ENCODE measurements at places on chromosomes 5 and 9.
A peak's percentile ranks its signal among the peaks of the same experiment; 100 is the strongest.

DNA sequence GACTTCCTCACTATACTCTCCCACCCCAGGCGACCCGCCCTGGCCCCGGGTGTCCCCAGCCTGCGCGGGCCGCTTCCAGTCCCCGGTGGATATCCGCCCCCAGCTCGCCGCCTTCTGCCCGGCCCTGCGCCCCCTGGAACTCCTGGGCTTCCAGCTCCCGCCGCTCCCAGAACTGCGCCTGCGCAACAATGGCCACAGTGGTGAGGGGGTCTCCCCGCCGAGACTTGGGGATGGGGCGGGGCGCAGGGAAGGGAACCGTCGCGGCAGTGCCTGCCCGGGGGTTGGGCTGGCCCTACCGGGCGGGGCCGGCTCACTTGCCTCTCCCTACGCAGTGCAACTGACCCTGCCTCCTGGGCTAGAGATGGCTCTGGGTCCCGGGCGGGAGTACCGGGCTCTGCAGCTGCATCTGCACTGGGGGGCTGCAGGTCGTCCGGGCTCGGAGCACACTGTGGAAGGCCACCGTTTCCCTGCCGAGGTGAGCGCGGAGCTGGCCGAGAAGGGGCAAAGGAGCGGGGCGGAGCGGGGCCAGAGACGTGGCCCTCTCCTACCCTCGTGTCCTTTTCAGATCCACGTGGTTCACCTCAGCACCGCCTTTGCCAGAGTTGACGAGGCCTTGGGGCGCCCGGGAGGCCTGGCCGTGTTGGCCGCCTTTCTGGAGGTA lies 2.1 kb downstream of the CA9 start:
- peak; percentile 46 for DNase-seq

DNA sequence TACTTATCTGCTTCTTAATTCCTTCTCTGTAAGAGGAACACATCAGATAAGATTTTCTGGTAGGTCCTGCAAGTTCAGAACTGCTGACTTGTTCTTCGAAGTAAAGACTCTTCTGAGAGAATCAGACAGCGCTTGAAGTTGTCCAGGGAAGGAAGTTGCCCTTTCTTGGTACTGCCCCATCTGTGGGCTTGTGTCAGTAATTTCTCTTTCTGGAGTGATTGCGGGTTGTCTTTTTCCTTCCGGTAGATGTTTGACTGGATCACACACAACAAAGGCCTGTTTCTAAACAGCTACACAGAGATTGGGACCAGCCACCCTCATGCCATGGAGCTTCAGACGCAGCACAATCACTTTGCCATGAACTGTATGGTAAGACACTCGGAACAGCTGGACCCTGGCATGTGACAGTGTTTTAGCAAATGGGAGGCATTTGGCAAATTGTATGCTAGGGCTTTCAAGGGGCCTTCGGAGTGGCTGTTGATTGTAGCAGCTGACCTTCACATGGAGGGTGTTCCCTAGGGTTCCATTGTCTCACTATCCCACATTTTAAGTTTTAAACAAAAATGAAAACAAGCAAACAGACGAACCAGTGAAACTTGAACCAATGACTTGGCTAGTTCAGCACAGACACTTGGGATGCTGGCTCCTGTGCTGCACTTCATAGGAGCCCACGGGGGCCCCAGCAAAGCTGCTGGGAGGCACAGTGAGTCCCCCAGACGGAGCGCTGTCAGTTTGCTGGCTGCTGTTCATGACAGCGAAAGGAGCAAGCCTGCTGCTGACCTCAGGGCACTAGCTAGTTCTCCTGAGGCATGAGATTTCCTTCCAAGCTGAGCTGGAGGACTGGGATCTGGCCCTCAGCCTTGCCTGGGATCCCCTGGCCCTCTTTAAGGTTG lies 149.9 kb downstream of the TRIO start:
- no peak for DNase-seq

GRCh38 chr9:7402334-7403027 lies 397.1 kb downstream of the DMAC1 start:
- DNase-seq: no peak

GRCh38 chr9:101026824-101027223 lies 1.7 kb upstream of the PLPPR1 start:
- no peak for DNase-seq

- DNase-seq: no peak
Observed at GRCh38 chr5:94901191-94901979, 282.9 kb downstream of the SLF1 start.

- no peak for DNase-seq
Observed at GRCh38 chr9:77952635-77953328, 78.8 kb downstream of the GNAQ start.

GRCh38 chr9:656926-657568 lies 184.4 kb upstream of the DMRT1 start:
- no peak for DNase-seq

DNA sequence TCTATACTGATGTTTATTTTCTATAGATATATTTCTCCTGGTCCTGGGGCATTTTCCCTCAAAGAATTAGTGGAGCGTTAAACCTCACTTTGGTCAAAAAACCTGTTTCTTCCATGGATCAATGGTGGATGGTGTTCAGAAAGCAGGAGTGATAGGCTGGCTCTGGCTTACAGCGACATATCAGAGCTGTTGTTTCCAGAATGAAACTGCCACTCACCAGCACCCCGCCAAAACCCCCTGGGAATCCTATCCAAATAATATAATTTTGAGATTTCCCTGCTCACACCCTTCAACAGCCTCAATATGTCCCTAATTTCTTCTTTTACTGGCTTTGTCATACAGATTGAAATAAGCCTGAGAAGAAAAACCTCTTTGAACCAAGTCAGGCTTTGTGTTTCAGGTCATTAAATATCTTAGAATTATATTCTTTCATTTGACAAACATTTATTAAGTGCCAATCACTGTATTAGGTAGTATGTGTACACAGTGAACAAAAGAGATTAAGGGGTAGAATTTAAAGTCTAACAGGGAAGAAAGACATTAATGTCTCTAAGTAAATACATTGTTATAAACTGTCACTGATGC lies 144.5 kb upstream of the GPR151 start:
- no peak for DNase-seq

DNA sequence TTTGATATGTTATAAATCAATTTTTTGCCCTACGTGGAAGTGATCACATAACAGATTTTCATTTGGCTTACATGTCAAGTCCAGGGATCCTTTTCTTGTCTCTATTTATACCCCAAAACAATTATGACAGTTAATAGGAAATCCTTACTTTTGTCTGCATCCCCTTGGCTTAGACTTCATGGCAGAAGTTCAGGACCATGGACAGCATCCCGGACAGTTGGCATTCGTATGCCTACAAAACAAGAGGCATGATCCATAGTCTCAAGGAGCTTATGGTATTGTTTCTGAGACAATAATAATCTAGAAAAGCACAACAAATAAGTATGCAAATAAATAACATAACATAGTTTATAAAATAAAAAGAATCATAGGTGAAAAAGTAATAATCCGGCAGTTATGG lies 214.3 kb upstream of the GRIA1 start:
- no peak for DNase-seq

DNA sequence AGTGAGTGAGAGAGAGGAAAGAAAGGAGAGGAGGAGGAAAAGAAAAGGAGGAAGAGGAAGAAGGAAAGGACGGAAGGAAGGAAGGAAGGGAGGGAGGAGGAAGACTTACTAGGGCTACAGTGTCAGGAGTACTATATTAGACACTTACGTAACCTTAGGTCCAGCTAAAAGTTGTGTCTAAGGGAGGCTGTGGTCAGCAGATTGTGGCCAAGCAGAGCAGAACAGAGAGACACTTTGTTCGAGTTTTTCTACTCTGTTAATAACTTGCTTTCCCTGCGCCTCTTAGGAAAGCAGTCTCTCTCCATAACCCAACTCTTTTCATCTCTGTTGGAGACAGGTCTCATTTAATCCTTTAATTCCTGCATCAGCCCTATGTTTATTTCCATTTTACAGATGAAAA lies 138.9 kb downstream of the KCNN2 start:
- DNase-seq: no peak

DNA sequence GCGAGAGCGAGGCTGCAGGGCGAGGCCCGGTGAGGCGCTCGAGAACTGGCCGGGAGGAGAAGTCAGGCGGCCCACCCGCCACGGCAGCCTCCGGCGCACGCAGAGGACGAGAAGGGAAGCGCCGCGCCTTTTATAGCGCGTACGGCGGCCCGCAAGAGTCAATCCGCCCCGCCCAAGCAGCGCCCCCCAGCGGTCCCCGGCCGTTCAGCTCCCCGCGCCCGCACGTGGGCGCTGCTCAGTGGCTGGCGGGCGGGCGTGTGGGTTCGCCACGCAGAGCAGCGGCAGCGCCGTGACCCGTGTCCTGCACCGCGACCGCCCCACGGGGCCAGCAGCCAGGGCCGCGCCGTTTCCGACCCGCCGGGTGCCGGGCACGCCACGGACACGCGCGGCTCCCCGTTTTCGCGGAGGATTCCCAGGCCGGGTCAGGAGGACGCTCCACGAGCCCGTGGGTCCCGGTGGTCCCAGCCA lies 14.6 kb downstream of the LCN10 start:
- DNase-seq: peak; percentile 94

- DNase-seq: no peak
Observed at GRCh38 chr9:92100237-92100911, 14.8 kb downstream of the SPTLC1 start.

- no peak for DNase-seq
Observed at GRCh38 chr5:170632266-170632984, 128.6 kb downstream of the KCNIP1 start.

DNA sequence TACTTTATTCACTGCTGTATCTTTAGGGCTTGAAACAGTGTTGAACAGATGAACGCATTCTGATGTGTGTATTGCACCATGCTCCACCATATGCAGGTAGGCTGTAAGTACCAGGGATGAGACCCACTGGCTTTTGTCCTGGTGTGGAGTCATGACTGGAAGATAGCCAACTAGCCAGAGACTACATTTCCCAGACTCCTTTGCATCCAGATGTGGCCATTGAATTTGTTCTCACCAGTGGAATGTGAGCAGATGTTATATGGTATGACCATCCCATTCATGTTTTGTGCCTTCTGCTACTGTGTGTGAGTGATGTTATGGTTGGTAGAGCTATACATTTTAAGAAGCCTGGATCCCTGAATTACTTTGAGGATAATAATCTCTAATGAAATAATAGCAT lies 7.4 kb upstream of the FBXL7 start:
- DNase-seq: no peak

DNA sequence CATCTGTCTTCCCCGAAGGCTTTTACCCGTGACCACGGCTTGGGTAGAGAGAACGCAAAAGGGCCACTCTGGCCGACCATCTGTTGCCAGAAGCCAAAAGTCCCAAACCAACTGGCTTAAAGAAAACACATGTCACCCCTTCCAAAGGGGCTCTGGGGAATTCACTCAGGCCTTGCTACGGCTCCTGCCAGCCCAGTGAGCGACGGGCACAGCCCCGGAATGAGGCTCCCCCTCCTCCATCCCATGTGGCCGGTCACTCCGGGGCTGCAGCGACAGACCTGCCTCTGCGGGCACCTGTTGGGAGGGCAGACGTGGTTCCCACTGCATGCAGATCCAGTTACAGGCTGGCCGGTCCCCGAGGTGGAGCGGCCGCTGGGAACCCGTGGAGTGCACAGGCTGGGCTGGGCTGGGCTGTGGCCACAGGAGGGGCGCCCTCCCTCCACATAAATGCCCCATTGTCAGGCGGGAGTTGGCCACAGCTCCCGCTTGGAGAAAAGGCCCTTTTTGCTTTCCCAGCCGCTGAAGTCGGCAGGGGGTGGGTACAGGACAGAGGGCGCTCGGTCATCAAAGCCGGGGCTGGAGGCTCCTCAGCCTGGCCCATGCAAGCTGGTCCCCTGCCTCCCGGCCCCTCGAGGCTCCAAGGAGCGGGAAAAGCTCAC lies 19.9 kb downstream of the NOTCH1 start:
- DNase-seq: no peak

- no peak for DNase-seq
Observed at GRCh38 chr5:994821-995220, 13.8 kb upstream of the NKD2 start.

DNA sequence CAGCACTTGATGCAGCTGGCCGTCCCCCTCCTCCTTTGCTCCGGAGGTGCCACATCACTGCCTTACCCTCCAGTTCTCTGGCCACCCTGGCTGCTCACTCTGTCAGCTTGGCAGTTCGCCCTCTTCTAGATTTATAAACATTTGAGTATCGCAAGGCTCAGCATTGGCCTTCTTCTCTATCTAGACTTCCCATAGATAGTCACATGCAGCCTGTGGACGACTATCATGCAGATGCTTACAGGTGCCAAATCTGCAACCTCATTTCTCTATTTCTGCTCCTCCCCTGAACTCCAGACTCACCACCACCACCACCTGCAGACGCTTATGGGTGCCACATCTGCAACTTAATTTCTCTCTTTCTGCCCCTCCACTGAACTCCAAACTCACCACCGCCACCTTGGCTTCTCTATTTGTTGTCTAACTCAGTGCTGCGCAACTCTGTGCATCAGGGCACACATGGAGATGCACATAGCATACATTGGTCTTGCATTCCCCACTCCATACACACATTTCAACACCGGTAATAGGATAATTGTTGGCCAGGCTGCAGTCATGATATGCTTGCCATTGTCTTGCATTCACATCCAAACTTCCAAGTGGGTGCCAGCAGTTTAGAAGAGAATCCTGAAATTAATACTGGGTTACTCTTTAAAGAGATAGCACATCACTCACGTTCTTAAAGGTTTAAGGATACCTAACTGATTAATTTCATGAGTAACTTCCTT lies 1.9 kb upstream of the DAP start:
- DNase-seq: no peak

DNA sequence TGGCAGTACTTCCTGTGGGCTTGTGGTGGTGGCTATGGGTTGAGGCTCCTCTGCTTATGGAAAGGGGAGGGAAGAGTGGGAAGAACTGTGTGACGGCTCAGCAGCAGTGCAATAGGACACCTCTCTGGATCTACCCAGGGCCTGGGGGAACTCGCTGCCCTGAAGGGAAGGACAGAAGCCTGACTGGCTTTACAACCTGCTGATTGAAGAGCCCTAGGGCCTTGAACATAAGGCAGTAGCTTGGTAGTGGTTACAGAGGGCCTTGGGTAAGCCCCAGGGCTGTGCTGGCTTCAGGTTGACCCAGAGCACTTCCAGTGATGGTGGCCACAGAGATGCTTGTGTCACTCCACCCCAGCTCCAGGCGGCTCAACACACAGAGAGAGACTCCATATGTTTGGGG lies 5.5 kb downstream of the CCIN start:
- no peak for DNase-seq

- DNase-seq: no peak
Observed at GRCh38 chr5:88863523-88863922, 19.5 kb downstream of the MEF2C start.

- no peak for DNase-seq
Observed at GRCh38 chr5:5598547-5599113, 176.2 kb downstream of the ICE1 start.

GRCh38 chr9:19171271-19171670 lies 44.0 kb upstream of the PLIN2 start:
- no peak for DNase-seq

GRCh38 chr5:159903131-159903530 lies 13.2 kb upstream of the ADRA1B start:
- no peak for DNase-seq

- no peak for DNase-seq
Observed at GRCh38 chr5:115577329-115577728, 24.9 kb downstream of the TICAM2 start.

GRCh38 chr9:113578882-113579282 lies 115.4 kb downstream of the RGS3 start:
- DNase-seq: peak; percentile 85

- no peak for DNase-seq
Observed at GRCh38 chr9:130423272-130423671, 21.5 kb upstream of the ASS1 start.

GRCh38 chr9:134625361-134626068 lies 16.1 kb upstream of the COL5A1 start:
- no peak for DNase-seq
